ENCODE measurements at places on chromosomes 7 and 10.

DNA sequence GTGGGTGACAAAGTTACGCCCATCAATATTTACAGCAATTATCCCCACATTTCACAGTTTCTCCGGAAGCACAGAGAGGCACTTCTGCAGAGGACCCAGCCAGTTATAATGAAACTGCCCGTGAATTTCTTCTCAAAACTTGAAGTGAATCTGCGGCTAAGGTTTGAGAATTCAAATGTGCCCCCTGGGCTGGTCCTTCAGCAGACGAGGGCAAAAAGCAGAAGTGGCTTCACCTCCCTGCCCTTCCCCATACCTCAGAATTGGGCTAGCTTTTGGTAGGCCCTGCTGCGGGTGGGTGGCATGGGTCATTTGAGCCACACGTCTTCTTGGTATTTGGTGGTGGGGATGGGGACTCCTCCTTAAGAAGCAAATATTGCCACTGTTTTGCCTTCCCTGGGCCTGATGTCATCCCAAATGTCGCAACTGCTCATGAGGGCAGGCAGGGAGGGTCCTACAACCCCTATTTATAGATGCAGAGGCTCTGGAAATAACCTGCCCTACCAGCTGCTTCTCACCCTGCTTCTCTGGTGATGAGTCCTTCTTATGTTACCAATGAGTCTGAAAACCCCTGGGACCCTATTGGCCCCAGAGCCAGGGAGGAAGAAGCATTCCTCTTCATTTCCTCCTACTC lies 16.6 kb upstream of the WDFY4 start:
- no peak for DNase-seq

- no peak for DNase-seq
These were observed 176.0 kb upstream of the TNRC18 start for GRCh38 chr7:5599543-5600200.

DNA sequence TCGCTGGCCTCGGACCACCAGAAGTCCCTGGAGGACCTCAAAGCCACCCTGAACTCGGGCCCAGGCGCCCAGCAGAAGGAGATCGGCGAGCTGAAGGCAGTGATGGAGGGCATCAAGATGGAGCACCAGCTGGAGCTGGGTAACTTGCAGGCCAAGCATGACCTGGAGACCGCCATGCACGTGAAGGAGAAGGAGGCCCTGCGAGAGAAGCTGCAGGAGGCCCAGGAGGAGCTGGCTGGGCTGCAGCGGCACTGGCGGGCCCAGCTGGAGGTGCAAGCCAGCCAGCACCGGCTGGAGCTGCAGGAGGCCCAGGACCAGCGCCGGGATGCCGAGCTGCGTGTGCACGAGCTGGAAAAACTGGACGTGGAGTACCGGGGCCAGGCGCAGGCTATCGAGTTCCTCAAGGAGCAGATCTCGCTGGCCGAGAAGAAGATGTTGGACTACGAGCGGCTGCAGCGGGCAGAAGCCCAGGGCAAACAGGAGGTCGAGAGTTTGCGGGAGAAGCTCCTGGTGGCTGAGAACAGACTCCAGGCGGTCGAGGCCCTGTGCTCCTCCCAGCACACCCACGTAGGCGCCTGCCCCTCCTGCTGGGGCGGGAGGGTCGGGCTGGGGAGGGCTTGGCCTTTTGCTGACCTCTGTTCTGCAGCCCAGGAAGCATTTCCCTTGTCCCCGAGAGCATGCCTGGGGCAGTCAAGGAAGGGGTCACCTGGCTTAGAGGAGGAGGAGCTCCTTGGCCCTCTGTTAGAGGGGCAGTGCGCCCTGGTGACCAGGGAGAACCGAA lies 77.3 kb upstream of the GTF2IRD1 start:
- no peak for DNase-seq

- DNase-seq: no peak
These were observed 465.3 kb downstream of the REEP3 start for GRCh38 chr10:63986536-63986935.

DNA sequence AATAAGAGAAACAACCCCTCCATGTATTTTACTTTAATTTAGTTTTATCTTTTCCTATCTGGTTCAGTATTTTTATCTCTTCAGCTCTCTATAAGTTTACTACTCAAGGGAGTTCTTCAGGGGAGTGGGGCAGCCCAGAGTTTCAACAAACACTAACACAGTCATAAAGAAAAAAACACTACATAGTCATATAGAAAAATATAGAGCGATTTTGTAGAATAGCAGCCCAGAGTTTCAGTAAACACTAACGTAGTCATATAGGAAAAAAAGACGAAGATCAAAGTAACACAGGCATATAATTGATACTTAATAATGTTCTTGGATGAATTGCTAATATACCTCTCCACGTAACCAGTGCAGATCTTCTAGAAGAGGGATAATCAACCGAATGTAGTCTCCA lies 54.7 kb downstream of the PON1 start:
- DNase-seq: no peak

Data from activated naive CD4-positive, alpha-beta T cell treated with anti-CD3 and anti-CD28 coated beads for 36 hours (primary cell).